ENCODE measurements at places on chromosomes 2 and 18.

GRCh38 chr18:52678551-52678950, 338.6 kb downstream of the DCC start:
- no peak for DNase-seq

- DNase-seq: no peak
These were observed 493.3 kb upstream of the GCFC2 start for GRCh38 chr2:76204048-76204447.

GRCh38 chr2:216057688-216058193, 23.9 kb downstream of the PECR start:
- peak; percentile 7 for DNase-seq

- DNase-seq: no peak
These were observed 50.4 kb downstream of the MMADHC start for GRCh38 chr2:149537092-149537726.

- DNase-seq: no peak
These were observed 106.3 kb upstream of the GATA6 start for GRCh38 chr18:22063102-22063501.

DNA sequence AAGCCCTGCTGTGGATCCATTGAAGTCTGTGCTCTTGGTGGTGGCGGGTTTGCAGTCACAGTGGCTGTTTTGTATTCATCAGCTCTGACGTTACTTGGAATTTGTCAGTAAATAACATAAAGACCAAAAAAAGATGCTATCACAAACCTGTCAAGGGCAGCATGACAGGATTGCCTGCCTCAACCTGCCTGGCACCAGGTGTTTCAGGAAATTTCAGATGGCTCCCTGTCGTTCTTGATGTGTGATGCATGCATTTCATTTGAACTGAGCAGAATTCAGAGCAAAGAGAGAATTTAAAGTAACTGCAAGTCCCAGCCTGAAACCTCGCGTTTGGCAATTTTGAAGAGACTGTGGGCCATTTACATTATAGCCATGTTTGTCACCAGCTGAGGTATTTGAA, 50.3 kb upstream of the EPC2 start:
- no peak for DNase-seq

DNA sequence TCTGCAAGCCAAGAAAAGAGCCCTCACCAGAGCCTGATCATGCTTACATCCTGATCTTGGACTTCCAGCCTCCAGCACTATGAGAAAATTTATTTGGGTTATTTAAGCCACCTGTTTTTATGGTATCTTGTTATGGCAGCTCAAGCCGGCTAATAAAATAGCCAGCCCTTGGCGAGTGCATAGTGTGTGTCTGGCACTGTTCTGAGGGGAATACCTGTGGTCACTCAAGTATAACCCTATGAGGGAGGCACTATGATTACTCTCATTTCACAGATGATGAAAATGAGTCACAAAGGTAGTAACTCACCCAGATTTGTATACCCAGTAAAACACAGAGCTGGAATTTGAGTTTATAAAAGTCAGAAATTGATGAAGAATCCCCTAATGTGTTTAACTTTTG, 556.9 kb upstream of the SETBP1 start:
- DNase-seq: no peak

DNA sequence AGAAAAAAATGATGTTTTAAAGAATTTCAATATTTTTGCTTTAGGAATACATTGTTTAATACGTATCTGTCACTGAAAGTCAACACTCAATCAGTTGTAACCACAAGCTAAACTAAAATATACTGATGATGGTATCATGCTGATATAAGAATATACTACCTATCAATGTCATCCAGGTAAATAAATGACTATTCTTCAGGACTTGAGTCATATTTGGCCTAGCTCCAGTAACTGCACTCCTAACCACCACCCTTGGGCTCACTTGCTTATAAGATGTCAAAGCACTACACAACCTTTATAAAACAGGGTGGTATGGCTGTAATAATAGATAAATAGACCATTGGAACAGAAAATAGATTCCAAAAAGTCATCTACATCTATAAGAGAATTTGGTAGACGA, 48.8 kb downstream of the RND3 start:
- no peak for DNase-seq

GRCh38 chr2:113219889-113220641, 46.3 kb downstream of the PSD4 start:
- no peak for DNase-seq

GRCh38 chr18:43534511-43534910, 257.2 kb upstream of the SYT4 start:
- DNase-seq: no peak

- no peak for DNase-seq
These were observed 24.6 kb upstream of the RPL31 start for GRCh38 chr2:100977511-100977910.

DNA sequence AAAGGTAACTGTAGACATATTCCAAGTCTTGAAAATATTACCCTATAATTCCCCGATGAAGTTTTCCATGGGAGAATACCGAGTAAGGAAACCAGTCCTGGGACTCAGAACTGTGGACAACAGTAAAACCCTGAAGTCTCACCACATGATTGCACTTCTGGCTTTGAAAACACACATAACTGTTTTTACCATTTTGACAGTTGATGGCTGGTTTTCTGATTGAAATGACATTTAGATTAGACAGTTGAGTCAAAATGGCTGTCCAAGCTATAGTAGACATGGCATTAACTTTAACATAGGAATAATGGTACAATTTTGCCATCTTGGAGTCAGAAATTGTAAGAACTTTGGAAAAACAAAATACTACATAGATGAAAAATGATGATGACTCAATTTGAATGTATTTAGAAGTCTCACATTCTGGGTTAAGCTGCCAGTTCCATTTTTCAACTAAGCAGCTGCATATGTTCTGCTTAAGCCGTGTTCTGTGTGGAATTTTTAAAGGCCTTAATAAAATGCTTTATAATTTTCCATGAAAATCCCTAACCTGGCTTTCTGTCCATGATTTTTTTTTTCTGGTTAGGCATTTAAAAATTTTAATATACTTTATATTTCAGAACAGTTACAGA, 38.3 kb upstream of the WIPF1 start:
- DNase-seq: no peak

- no peak for DNase-seq
These were observed 4.5 kb downstream of the RAB31 start for GRCh38 chr18:9712611-9713010.

DNA sequence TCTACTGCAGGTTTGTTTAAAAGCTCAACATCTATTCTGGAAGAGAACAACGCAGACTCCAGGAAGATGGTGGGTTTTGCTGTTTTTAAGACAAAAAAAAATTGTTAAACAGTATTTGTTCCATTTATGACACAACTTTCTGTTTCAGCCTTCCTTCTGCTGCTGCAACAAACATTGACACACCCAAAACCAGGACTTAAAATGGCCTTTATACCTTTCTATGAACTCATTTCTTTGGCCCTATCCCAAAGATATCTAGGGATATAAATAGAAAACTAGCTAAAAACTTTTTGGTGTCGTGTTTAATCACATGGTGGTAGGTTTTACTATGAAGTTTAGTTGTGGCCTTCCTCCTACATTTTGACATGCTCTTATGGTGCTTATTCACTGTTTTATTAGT, 964 bp upstream of the GALNT3 start:
- DNase-seq: no peak

GRCh38 chr2:158499383-158499782, 42.6 kb downstream of the PKP4 start:
- DNase-seq: no peak

DNA sequence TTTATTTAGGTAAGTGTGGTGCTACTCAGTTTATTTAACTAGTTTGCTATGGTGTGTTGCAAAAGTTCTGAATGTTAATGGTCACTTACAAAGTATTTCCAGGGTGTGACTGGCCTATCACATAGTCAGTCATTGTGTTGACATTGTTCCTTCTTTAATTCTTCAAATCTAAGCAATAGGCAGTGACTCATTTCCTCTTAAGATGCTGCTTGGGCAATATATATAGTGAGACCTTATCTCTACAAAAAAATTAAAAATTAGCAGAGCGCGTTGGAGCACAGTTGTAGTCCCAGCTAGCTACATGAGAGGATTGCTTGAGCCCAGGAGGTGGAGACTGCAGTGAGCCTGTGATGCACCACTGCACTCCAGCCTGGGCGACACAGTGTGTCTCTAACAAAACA, 5.8 kb upstream of the CCDC88A start:
- DNase-seq: no peak

All from activated CD4-positive, alpha-beta T cell treated with anti-CD3 and anti-CD28 coated beads, Interleukin-2, amount 50 U/mL, for 24 hours (primary cell).